ENCODE measurements at places on chromosomes 16 and 17.

GRCh38 chr17:57735707-57736106 lies 9.4 kb downstream of the CCDC182 start:
- peak; percentile 26 for DNase-seq
- no peak overlapping the region for H3K4me3 ChIP-seq
- no peak overlapping the region for H3K27ac ChIP-seq
- H3K36me3 ChIP-seq: no peaks in the 10 kb centered on the region
- peaks cover 47% of the 10 kb centered on the region for H3K27me3 ChIP-seq
- no peaks in the 10 kb centered on the region for H3K4me1 ChIP-seq

DNA sequence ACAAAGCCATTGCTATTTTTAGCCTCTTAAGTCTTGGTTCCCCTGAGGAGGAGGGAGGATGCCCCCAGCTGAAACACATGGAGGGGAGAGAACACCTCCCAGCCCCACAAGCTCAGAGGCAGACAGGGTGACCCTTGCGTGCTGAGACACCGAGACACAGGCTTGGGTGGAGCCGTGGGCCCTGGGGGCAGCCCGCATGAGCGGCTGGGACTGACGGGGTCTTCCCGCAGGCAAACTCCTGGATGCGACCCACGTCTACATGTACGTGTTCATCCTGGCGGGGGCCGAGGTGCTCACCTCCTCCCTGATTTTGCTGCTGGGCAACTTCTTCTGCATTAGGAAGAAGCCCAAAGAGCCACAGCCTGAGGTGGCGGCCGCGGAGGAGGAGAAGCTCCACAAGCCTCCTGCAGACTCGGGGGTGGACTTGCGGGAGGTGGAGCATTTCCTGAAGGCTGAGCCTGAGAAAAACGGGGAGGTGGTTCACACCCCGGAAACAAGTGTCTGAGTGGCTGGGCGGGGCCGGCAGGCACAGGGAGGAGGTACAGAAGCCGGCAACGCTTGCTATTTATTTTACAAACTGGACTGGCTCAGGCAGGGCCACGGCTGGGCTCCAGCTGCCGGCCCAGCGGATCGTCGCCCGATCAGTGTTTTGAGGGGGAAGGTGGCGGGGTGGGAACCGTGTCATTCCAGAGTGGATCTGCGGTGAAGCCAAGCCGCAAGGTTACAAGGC lies 9.8 kb downstream of the SLC16A3 start:
- peak; percentile 93 for DNase-seq
- H3K36me3 ChIP-seq: peaks cover 93% of the 10 kb centered on the region

DNA sequence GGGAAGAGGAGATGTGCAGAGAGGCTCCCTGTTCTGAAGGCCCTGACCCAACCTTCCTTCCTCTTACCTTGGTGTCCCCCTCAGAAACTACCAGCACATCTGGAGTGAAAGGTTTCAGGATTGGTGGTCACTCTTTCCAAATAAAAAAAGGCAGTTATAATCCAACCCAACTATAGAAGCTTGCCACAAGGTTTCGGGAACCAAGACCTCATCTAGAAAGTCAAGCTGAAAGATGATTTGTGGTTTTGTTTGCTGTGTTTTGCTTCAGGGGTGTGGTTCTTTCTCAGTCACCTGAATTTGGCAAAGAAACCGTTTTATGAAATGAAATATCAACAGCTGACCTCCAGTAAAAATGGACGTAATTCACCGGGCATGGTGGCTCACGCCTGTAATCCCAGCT lies 19.3 kb downstream of the SHMT1 start:
- H3K36me3 ChIP-seq: peaks cover 78% of the 10 kb centered on the region
- no peaks in the 10 kb centered on the region for H3K4me1 ChIP-seq
- H3K27ac ChIP-seq: peak overlapping the region; percentile 42
- H3K4me3 ChIP-seq: no peak overlapping the region
- no peak for DNase-seq

GRCh38 chr17:75019146-75019545 lies 6.7 kb downstream of the MRPL58 start:
- DNase-seq: no peak
- H3K27me3 ChIP-seq: no peaks in the 10 kb centered on the region
- peaks cover 66% of the 10 kb centered on the region for H3K36me3 ChIP-seq
- no peak overlapping the region for H3K27ac ChIP-seq

GRCh38 chr17:72349491-72349995 lies 228.7 kb downstream of the SOX9 start:
- peak overlapping the region; percentile 63 for H3K27ac ChIP-seq
- no peaks in the 10 kb centered on the region for H3K36me3 ChIP-seq
- H3K27me3 ChIP-seq: no peaks in the 10 kb centered on the region
- DNase-seq: no peak
- H3K4me1 ChIP-seq: peaks cover 7% of the 10 kb centered on the region

DNA sequence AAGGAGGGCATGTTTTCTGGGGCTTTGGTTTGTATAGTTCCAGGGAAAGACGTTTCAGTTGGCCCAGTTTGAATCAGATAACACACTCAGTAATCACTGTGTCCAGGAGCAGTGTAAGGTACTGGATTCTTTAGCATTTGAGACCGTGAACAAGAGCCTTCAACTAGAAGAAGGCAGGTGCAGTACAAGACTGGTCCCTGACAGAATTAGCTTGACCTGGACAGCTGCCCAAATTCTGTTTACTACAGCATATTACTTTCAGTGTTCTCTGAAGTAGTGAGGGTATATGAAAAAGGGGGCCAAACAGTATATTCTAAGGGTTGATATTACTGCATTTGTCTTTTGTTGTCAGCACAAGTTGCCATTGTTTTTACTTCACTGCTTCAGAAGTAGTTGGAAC lies 81.3 kb downstream of the COX10 start:
- no peaks in the 10 kb centered on the region for H3K36me3 ChIP-seq
- H3K4me3 ChIP-seq: no peak overlapping the region
- no peak for DNase-seq
- H3K27ac ChIP-seq: no peak overlapping the region

GRCh38 chr16:57634171-57634570 lies 5.7 kb downstream of the ADGRG1 start:
- DNase-seq: no peak
- no peak overlapping the region for H3K4me3 ChIP-seq
- H3K27me3 ChIP-seq: no peaks in the 10 kb centered on the region

- no peaks in the 10 kb centered on the region for H3K4me1 ChIP-seq
- peaks cover 95% of the 10 kb centered on the region for H3K36me3 ChIP-seq
- no peak overlapping the region for H3K27ac ChIP-seq
- no peak for DNase-seq
- no peak overlapping the region for H3K4me3 ChIP-seq
These were observed 21.0 kb downstream of the PMM2 start for GRCh38 chr16:8818504-8819270.

DNA sequence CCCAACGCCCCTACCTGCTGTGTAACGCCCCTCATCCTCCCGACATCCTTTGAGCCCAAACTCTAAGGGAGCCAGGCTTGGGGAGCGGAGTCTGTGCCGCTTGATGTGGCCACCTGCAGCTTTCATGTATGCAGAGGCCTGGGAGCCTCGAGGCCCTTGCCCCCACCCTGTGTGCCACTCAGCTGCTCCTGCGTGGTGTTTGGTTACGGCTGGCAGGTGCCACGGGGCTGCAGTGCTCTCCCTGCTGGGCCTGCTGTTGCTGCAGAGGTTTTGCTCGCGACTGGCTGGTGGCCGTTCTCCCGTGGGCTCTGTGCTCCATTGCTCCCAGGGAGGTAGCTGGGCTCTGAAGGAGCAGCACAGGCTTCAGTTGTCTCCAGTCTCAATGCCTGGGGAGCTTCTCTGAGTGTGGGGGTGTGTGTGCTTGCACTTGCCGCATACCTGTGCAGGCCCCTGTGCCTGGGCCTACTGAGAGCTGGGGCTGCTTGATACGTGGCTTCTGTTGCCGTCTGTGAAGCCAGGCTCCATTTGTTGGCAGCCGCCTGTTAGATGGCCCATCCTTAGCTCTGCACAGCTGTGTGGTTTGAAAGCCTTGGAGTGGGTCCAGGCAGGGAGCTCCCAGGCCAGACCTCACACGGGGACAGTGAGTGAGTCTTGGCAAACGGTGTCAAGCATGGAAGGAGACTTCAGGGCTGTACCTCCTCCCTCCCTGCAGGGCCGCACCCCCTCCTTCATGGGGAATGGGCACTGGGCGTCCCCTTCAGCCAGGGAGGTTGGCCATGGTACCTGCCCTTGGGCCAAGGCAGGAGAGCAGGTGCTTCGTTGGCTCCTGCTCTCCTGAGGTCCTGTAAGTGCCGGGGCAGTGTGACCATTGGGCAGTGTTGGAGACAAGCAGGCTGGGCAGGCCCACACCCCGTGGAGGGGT lies 47.2 kb downstream of the PDPK1 start:
- H3K27ac ChIP-seq: no peak overlapping the region
- DNase-seq: no peak
- H3K36me3 ChIP-seq: peaks cover 37% of the 10 kb centered on the region
- H3K4me1 ChIP-seq: no peaks in the 10 kb centered on the region

GRCh38 chr17:16977932-16978331 lies 6.0 kb upstream of the TNFRSF13B start:
- no peaks in the 10 kb centered on the region for H3K36me3 ChIP-seq
- H3K27me3 ChIP-seq: peaks cover 49% of the 10 kb centered on the region
- H3K4me3 ChIP-seq: no peak overlapping the region
- no peak for DNase-seq

DNA sequence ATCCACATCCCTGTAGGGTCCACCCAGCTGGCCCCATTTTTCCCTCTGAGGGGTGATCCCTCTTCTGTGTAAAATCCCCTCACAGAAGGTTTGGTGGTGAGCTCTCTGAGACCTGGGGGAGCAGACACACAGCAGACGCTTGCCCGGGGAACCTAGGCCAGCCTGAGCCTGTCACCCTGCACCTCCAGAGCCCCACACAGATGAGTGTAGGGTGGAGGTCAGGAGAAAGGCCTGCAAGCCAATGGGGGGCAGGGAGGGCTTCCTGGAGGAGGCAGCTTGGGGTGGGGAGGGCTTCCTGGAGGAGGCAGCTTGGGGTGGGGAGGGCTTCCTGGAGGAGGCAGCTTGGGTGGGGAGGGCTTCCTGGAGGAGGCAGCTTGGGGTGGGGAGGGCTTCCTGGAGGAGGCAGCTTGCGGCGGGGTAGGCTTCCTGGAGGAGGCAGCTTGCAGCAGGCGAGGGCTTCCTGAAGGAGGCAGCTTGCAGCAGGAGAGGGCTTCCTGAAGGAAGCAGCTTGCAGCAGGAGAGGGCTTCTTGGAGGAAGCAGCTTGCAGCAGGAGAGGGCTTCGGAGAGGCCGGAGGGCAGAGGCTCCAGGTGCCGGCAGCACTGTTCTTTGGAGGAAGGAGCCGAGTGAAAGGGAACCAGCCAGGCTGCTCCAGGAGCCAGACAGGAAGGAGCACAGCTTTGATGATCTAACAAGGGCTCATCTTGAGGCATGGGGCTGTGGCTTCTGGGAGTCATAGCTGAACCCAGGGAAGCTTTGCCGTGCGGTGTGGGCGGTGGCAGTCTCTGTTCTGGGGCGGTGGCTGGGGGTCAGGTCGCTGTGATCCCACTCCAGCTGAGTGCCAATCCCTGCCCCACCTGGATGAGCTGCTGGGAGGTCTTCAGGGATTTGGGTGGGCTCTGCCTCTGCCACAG lies 83.7 kb upstream of the ZNF469 start:
- H3K4me3 ChIP-seq: no peak overlapping the region
- no peaks in the 10 kb centered on the region for H3K27me3 ChIP-seq
- H3K36me3 ChIP-seq: no peaks in the 10 kb centered on the region
- DNase-seq: no peak
- no peak overlapping the region for H3K27ac ChIP-seq

GRCh38 chr17:16954521-16954920 lies 17.4 kb downstream of the TNFRSF13B start:
- H3K4me3 ChIP-seq: no peak overlapping the region
- no peaks in the 10 kb centered on the region for H3K4me1 ChIP-seq
- H3K36me3 ChIP-seq: no peaks in the 10 kb centered on the region
- H3K27ac ChIP-seq: no peak overlapping the region

DNA sequence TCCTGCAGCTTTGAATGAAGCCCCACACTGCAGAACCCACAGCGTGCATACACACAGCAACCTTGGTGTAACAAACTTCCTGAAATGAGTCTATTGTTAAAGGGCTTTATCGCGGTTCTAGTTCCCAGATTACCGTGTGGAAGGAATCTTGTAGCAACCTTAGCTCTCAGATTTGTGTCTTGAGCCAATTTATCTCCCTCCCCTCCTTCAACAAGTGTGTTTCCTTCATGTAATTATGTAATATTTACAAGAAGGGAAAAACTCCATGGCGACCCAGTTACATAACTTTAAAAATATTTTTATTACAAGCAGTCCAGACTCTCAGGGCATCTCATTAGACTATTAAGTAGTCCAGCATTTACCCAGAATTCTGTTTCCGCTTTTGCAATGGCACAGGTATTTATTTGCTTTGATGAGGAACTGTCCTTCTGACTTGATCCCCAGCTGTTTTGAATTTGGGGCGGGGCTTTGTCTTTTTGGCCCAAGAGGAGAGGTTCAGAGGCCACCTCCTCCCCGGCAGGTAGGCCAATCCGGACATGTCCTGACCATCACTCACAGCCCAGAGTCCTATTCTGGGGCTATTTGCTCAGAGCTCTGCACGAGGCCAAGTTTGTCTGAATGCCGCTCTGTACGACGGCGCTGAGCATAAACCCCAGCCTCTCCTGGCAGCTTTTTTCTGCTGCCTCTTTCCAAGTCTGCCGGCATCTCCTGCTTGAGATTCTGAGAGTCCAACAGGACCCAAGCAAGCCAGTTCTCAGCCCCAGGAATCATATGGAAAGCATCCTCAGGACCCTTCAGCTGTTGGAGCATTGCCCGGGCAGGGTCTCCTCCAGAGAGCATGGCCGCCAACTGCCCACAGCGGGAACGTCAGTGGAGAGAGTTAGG lies 35.6 kb downstream of the CLEC16A start:
- no peak for DNase-seq
- H3K27ac ChIP-seq: no peak overlapping the region
- no peak overlapping the region for H3K4me3 ChIP-seq
- peaks cover 27% of the 10 kb centered on the region for H3K36me3 ChIP-seq

DNA sequence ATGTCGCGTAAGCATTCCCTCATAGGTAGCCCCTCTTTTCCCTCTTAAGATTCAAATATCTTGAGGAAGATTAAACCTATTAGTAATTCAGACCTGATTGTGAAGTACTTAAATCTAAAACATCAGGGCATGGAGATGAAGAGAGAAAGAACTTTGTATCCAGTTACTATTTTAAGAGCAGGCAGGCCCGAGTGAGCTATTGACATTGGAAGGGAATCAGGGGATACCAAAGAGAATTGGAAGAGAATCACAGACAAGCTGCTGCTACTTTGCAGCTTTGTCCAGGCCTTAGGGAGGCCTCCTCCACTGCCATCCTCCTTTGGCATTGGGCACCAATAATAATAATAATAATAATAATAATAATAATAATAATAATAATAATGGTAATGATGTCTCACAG lies 170.5 kb downstream of the MRTFB start:
- H3K36me3 ChIP-seq: peaks cover 28% of the 10 kb centered on the region
- no peak for DNase-seq
- H3K27ac ChIP-seq: no peak overlapping the region
- no peaks in the 10 kb centered on the region for H3K4me1 ChIP-seq
- H3K4me3 ChIP-seq: no peak overlapping the region

GRCh38 chr16:80671281-80671849 lies 130.6 kb downstream of the DYNLRB2 start:
- DNase-seq: no peak
- no peaks in the 10 kb centered on the region for H3K27me3 ChIP-seq

GRCh38 chr17:50289278-50289677 lies 15.0 kb downstream of the TMEM92 start:
- H3K4me1 ChIP-seq: peaks cover 31% of the 10 kb centered on the region
- peak; percentile 57 for DNase-seq
- peak overlapping the region; percentile 89 for H3K27ac ChIP-seq
- peak overlapping the region; percentile 72 for H3K4me3 ChIP-seq
- peaks cover 11% of the 10 kb centered on the region for H3K36me3 ChIP-seq
